Transverse colon (tissue), 4 donors: ENCODE measurements at places on chromosomes 2 and 18.

GRCh38 chr2:173571021-173571821, 216.5 kb downstream of the CDCA7 start:
- no peak overlapping the region for H3K4me3 ChIP-seq
- peak overlapping the region; percentile 33 for H3K27ac ChIP-seq
- DNase-seq, result no peak
- H3K36me3 ChIP-seq, result no peaks in the 10 kb centered on the region
- H3K27me3 ChIP-seq, result no peaks in the 10 kb centered on the region
- peaks cover 24% of the 10 kb centered on the region for H3K4me1 ChIP-seq

GRCh38 chr2:128603411-128603924, 284.8 kb upstream of the HS6ST1 start:
- no peaks in the 10 kb centered on the region for H3K36me3 ChIP-seq
- no peaks in the 10 kb centered on the region for H3K4me1 ChIP-seq
- no peak overlapping the region for H3K4me3 ChIP-seq
- no peak for DNase-seq

DNA sequence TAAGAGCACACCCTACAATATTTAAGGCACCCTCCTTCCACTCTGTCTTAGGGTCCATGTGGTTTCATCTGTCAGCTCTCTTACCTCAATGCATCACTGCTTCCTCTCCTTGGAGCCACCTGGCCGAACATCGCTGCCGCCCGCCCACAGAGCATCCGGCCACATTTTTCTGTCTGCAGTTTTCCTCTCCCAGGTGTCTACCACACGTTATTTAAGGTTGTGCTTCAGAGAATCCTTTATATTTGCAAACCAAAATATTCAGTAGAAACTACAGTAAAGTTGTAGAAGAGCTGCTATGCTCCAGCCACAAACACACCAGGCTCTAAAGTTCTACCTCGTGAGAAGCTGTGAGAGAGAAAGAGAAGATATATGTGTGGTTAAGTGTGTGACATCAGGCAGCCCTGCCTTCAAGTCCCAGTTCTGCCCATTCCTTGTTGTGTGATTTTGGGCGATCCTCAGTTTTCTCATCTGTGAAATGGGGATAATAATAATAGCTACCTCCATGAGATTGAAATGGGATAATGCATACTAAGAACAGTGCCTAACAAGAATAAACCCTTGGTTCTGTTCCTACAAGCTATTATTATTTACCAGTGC, 4.9 kb upstream of the STK17B start:
- H3K27me3 ChIP-seq, result no peaks in the 10 kb centered on the region
- no peaks in the 10 kb centered on the region for H3K4me1 ChIP-seq
- H3K27ac ChIP-seq, result peak overlapping the region; percentile 53
- peak; percentile 77 for DNase-seq
- H3K4me3 ChIP-seq, result no peak overlapping the region

DNA sequence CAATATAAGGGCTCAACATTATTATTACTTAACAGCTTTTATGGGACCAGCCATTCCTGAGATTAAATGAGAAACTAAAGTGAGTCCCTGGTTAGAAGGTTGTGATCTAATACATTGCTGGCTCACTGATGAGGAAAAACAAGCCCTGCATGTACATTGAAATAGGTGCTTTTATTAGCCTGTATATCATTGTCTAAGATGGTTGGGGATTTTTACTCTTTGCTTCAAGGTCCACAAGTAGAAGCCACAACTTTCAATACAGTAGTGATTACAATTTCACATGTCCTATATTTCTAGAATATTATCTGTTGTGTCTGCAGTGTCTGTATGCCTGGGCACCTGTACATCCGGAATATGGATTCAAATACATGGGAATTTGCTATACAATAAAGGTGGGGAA, 104.1 kb upstream of the FZD5 start:
- no peak overlapping the region for H3K27ac ChIP-seq
- H3K27me3 ChIP-seq, result no peaks in the 10 kb centered on the region
- H3K36me3 ChIP-seq, result no peaks in the 10 kb centered on the region

DNA sequence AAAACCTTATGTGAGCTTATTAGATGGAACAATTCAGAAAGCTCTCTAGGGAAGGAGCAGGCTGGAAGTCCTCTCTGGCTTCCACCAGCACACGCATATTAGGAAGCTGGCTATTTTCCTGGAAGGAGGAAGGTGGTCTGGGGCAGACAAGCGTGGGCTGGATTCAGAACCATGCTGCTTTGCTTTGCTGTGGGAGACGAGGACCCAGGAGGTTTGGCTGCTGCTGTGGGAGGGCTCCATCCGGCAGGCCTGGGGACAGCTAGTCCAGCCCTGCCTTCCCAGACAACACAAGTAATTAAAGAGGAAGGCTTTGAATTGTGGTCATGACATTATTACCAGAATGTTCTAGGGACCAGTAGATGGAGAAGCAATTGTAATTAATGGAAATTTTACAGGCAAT, 238.8 kb upstream of the MYT1L start:
- no peak for DNase-seq
- H3K27me3 ChIP-seq, result no peaks in the 10 kb centered on the region
- H3K4me1 ChIP-seq, result no peaks in the 10 kb centered on the region
- no peak overlapping the region for H3K27ac ChIP-seq

- H3K27ac ChIP-seq, result no peak overlapping the region
- H3K4me3 ChIP-seq, result no peak overlapping the region
- H3K27me3 ChIP-seq, result peaks cover 24% of the 10 kb centered on the region
- DNase-seq, result no peak
These were observed 38.8 kb upstream of the TMEM18 start for GRCh38 chr2:715854-716560.

GRCh38 chr2:216534809-216535208, 36.2 kb downstream of the RPL37A start:
- no peak overlapping the region for H3K4me3 ChIP-seq
- H3K36me3 ChIP-seq, result no peaks in the 10 kb centered on the region
- peaks cover 7% of the 10 kb centered on the region for H3K4me1 ChIP-seq
- no peaks in the 10 kb centered on the region for H3K27me3 ChIP-seq
- H3K27ac ChIP-seq, result peak overlapping the region; percentile 60

DNA sequence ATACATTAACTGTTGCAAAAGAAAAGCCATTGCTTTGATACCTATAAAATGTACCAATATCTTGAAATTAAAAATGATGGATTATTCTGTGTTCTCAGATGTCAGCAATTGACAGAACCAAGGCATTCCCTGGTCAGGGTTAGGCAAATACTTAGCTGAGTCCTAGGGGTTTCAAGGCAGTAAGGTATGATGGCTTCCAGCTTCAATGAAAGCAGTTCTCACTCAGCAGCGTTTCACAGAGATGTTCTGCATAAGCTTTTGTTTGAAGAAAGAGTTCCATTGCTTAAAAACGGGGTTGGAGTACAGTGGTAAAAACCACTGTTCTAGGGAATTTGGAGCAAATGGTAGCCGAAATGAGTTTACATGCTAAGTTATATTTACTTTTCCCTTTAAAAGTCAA, 17.0 kb upstream of the KANSL1L start:
- DNase-seq, result no peak
- no peaks in the 10 kb centered on the region for H3K36me3 ChIP-seq
- H3K27ac ChIP-seq, result no peak overlapping the region
- H3K27me3 ChIP-seq, result no peaks in the 10 kb centered on the region
- peaks cover 11% of the 10 kb centered on the region for H3K4me1 ChIP-seq

GRCh38 chr2:109611467-109612095, 2.2 kb downstream of the SEPTIN10 start:
- H3K27ac ChIP-seq, result peak overlapping the region; percentile 99
- no peaks in the 10 kb centered on the region for H3K36me3 ChIP-seq
- H3K27me3 ChIP-seq, result no peaks in the 10 kb centered on the region
- DNase-seq, result no peak
- peaks cover 11% of the 10 kb centered on the region for H3K4me1 ChIP-seq
- no peak overlapping the region for H3K4me3 ChIP-seq

GRCh38 chr2:3162442-3163077, 215.1 kb downstream of the EIPR1 start:
- H3K27ac ChIP-seq, result no peak overlapping the region
- no peak overlapping the region for H3K4me3 ChIP-seq
- no peak for DNase-seq
- H3K36me3 ChIP-seq, result no peaks in the 10 kb centered on the region

GRCh38 chr2:241219030-241219382, 30.5 kb downstream of the ANO7 start:
- no peaks in the 10 kb centered on the region for H3K36me3 ChIP-seq
- H3K4me1 ChIP-seq, result peaks cover 18% of the 10 kb centered on the region
- H3K4me3 ChIP-seq, result no peak overlapping the region

DNA sequence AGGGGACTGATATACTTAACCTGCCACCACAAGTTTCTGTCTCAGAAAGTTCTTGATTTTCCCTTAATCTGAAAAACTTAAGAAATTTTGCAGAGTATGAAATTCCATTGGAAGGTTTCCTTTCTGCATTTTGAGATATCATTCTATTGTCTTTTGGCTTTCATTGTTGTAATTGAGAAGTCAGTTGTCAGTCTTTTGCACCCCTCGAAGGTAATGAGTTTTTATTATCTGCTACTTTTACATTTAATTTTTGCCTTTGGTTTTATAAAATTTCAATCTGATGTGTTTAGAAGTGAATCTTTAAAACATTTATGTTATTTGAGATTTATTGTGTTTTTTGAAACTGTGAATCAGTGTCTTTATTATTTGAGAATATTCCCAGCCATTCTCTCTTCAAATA, 4.8 kb upstream of the IL36A start:
- peaks cover 5% of the 10 kb centered on the region for H3K27me3 ChIP-seq
- no peaks in the 10 kb centered on the region for H3K36me3 ChIP-seq
- no peaks in the 10 kb centered on the region for H3K4me1 ChIP-seq
- H3K4me3 ChIP-seq, result no peak overlapping the region

GRCh38 chr2:60759654-60760053, 3.6 kb downstream of the PAPOLG start:
- peaks cover 14% of the 10 kb centered on the region for H3K4me1 ChIP-seq
- no peak overlapping the region for H3K27ac ChIP-seq
- no peaks in the 10 kb centered on the region for H3K36me3 ChIP-seq
- no peaks in the 10 kb centered on the region for H3K27me3 ChIP-seq

DNA sequence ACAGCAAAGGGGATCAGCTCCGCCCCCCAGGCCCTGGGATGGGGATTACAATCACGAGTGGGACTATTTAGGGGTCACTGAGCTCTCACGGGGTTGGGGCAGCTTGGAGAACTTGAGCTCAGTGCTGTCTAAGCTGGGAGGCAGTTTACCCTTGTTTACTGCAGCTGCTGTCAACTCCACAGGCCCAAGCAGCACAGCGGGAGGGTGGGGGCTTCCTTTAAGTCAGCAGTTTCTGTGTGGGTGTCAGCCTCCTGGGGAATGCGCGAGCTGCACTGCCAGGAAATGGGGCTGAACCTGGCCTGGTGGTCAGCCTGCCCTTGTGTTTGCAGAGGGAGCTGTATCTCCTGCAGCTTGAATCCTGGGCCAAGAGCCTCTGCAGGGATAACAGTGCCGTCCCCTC, 29.8 kb downstream of the TOGARAM2 start:
- H3K4me1 ChIP-seq, result peaks cover 3% of the 10 kb centered on the region
- H3K27ac ChIP-seq, result peak overlapping the region; percentile 53
- no peaks in the 10 kb centered on the region for H3K36me3 ChIP-seq
- H3K4me3 ChIP-seq, result no peak overlapping the region

DNA sequence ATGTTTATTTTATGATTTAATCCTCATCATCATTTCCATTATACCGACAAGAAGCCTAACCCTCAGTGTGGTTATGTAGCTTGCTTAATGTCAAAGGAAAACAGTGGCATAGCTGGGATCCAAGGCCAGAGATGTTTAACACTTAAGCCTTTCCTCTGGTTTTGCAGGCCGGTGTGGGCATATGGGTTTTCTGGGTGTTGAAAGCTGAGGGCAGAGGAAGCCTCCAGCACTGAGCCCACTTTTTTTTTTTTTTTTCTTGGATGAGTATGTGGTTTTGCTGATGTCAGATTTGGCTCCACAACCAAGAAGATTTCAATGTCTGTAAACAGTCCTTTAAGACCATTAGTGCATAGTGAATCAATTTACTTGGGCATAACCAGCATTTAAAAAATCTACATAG, 41.3 kb downstream of the LHCGR start:
- no peak for DNase-seq
- H3K27me3 ChIP-seq, result peaks cover 5% of the 10 kb centered on the region
- no peak overlapping the region for H3K4me3 ChIP-seq
- H3K36me3 ChIP-seq, result no peaks in the 10 kb centered on the region
- no peak overlapping the region for H3K27ac ChIP-seq

GRCh38 chr2:174023591-174024523, 58.7 kb upstream of the SP3 start:
- no peak overlapping the region for H3K4me3 ChIP-seq
- peak overlapping the region; percentile 81 for H3K27ac ChIP-seq
- peak; percentile 48 for DNase-seq
- no peaks in the 10 kb centered on the region for H3K36me3 ChIP-seq
- H3K27me3 ChIP-seq, result no peaks in the 10 kb centered on the region

- DNase-seq, result no peak
- no peak overlapping the region for H3K4me3 ChIP-seq
- no peaks in the 10 kb centered on the region for H3K4me1 ChIP-seq
- H3K36me3 ChIP-seq, result no peaks in the 10 kb centered on the region
- H3K27ac ChIP-seq, result no peak overlapping the region
- no peaks in the 10 kb centered on the region for H3K27me3 ChIP-seq
These were observed 1040.5 kb upstream of the ACVR2A start for GRCh38 chr2:146804288-146804687.

- no peaks in the 10 kb centered on the region for H3K36me3 ChIP-seq
- H3K4me3 ChIP-seq, result no peak overlapping the region
- DNase-seq, result no peak
- H3K4me1 ChIP-seq, result no peaks in the 10 kb centered on the region
- H3K27me3 ChIP-seq, result no peaks in the 10 kb centered on the region
- no peak overlapping the region for H3K27ac ChIP-seq
These were observed 231.0 kb downstream of the METTL4 start for GRCh38 chr18:2340335-2340734.

DNA sequence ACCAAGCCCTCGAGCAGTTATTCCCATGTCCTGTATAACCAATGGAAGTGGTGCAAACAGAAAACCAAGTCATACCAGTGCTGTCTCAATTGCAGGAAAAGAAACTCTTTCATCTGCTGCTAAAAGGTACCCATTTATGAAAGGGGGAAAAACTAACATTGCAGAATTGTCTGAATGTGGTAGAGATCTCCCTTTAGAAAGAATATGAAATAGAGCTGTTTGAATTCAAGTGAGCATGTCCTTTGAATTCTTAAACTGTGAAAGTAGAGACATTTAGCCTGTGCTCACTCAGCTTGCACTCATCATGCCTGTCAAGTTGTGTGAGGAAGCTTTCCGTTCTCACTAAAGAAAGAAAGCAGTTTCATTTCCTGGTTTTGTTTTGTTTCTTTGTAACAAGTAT, 87.4 kb downstream of the EML4 start:
- DNase-seq, result no peak
- H3K27me3 ChIP-seq, result no peaks in the 10 kb centered on the region
- H3K4me1 ChIP-seq, result peaks cover 9% of the 10 kb centered on the region
- peaks cover 8% of the 10 kb centered on the region for H3K36me3 ChIP-seq
- no peak overlapping the region for H3K4me3 ChIP-seq
- no peak overlapping the region for H3K27ac ChIP-seq
